Aorta (tissue), 5 donors: ENCODE measurements at places on chromosomes 3 and 15. TPM values are rescaled to one million over a fixed set of nuclear protein-coding genes. Genes with fewer than 3 reads are reported as not detected.

AMIGO3 gene
- not detected for total RNA-seq

LRCH3 gene
- 76.1 TPM for total RNA-seq

CYP11A1 gene
- total RNA-seq: 1.3 TPM

CYP8B1 gene
- not detected for total RNA-seq

GOLGA6D gene
- not detected for total RNA-seq

UBE2E2 gene
- 39.3 TPM for total RNA-seq

AADACL2 gene
- total RNA-seq: not detected

RHCG gene
- not detected for total RNA-seq

COL8A1 gene
- 264 TPM for total RNA-seq

LYZL4 gene
- not detected for total RNA-seq

NAA50 gene
- 74.1 TPM for total RNA-seq

LRRC31 gene
- not detected for total RNA-seq

CCR8 gene
- not detected for total RNA-seq

ARGFX gene
- not detected for total RNA-seq

FAM107A gene
- 23.6 TPM for total RNA-seq

FGD5 gene
- total RNA-seq: 36.2 TPM

TRPC1 gene
- total RNA-seq: 25.5 TPM

FAM3D gene
- not detected for total RNA-seq

IL20RB gene
- 2.9 TPM for total RNA-seq

C2CD4B gene
- 4.4 TPM for total RNA-seq

DPPA2 gene
- total RNA-seq: not detected

KBTBD13 gene
- 1.5 TPM for total RNA-seq
